Activated CD8-positive, alpha-beta T cell treated with anti-CD3 and anti-CD28 coated beads for 36 hours (primary cell): ENCODE measurements at places on chromosomes 16 and 17. TPM values are rescaled to one million over a fixed set of nuclear protein-coding genes. Genes with fewer than 3 reads are reported as not detected.

Gene CBLN1
- not detected for total RNA-seq

DNA sequence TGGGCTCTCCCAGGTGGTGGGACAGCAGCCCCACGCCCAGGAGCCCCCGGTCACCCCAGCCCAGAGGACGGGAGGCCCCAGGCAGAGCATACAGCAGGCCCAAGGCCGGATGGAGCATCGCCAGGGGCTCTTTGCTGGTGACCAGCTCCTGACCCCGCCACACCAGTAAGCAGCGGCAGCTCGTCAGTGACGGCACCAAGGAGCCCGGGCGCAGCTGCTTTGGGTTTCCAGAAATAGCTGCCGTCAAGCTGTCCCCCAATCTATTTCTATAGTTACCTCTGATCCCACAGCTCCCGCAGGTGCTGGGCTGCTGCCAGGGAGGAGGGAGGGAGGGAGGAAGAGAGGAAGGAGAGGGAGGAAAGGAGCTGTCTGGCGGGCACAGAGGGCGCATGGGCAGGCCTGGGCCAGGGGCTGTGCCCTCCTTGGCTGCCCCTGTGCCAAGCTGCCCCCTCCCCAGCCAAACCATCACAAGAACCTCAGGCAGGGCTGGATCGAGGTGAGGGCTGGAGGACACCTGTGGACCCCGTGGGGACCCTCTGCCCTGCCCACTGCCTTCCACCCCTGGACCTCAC, 10.8 kb upstream of the RASD1 start:
- no peak for DNase-seq

Gene GPR139
- not detected for total RNA-seq

GRCh38 chr16:19898924-19899604, 14.4 kb upstream of the GPRC5B start:
- peak; percentile 66 for DNase-seq

DNA sequence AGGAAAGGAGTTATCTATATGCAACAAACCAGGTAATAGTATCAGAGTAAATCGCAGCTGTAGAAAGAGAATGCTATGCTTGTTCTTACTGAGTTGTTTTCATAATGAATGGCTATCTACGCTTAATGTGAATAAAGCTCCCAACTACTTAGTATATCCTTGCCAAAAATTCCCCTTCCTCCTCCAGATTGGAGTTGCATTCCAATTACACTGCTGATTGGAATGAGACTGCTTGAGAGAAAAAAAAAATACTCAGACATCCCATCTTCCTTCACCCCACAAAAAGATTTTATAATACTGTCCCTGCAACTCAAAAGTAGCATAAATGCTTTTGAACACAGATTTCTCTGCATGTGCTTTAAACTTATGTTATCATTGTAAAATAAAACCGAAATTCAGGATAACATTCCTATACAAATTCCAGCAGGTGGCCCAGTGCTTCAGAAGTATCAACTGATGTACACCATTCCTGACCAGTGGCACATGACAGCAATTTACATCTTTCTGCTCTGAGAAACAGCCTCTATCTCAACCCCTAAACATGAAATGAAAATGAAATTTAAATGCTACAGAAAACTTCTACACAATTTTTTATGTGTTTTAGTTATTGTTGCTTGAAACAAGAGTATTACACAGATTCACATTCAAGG, 47.0 kb downstream of the SMURF2 start:
- no peak for DNase-seq

DNA sequence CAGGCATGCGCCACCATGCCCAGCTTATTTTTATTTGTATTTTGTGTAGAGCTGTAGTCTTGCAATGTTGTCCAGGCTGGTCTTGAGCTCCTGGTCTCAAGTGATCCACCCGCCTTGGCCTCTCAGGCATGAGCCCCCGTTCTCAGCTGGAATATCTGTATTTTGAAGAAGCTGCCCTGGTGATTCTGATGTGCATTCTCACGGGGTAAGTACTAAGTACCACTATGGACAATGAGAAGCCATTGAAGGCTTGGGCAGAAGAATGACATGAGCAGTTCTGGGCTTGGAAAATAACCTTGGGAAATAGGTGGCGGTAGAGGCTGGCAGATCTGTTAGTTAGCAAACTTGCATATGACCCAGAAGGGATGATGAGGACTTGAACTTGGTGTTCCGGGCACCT, 15.6 kb upstream of the NKD1 start:
- DNase-seq: no peak

Gene SLC13A2
- not detected for total RNA-seq

Gene CACNG3
- total RNA-seq: not detected

- DNase-seq: peak; percentile 79
Observed at GRCh38 chr16:17369421-17370222, 101.1 kb downstream of the XYLT1 start.

Gene SCARF1
- 3.2 TPM for total RNA-seq

GRCh38 chr17:75783069-75783783, 1.4 kb upstream of the UNK start:
- DNase-seq: no peak

- DNase-seq: peak; percentile 43
Observed at GRCh38 chr16:50744881-50745280, 3.0 kb downstream of the CYLD start.

Gene SLFN13
- 41.8 TPM for total RNA-seq

GRCh38 chr16:73096510-73096909, 48.6 kb upstream of the ZFHX3 start:
- no peak for DNase-seq

Gene RPH3AL
- total RNA-seq: 1.1 TPM

DNA sequence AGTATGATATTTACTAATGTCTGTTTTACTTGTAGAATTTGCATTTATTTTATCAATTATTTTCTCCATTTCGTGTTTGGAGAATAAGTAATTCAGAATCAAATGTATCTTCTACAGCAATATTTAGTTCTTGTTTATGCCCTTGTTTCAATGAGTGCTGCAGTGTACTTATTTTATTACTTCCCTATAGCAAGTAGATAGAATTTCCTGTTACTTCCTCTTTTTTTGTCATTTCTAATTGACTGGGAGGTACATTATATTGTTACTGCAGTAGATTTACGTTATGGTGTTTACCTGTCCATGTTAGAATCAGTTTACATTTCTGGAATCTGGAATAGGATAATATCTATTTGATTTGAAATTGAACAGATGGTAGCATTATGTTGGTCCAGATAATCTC, 71.2 kb downstream of the OMG start:
- no peak for DNase-seq

Gene ST6GALNAC1
- not detected for total RNA-seq

- no peak for DNase-seq
Observed at GRCh38 chr16:73998707-73999106, 297.9 kb upstream of the PSMD7 start.

DNA sequence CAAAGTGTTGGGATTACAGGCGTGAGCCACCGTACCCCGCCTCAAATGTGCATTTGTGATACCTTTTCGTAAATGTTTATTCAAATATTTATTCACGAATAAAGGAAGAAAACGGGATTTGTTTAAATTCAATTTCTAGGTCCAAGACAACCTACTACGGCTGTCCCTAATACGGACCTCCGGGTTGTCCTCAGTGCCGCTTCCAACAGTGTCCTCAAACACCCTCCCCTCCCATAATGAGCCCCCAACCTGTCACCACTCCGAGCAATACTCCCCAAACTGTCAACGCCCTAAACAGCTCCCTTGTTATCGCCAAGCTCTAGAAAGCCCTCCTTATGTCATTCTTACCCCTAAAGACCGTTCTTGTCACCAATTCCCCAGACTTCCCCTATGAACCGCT, 539 bp upstream of the GABARAPL2 start:
- DNase-seq: no peak

DNA sequence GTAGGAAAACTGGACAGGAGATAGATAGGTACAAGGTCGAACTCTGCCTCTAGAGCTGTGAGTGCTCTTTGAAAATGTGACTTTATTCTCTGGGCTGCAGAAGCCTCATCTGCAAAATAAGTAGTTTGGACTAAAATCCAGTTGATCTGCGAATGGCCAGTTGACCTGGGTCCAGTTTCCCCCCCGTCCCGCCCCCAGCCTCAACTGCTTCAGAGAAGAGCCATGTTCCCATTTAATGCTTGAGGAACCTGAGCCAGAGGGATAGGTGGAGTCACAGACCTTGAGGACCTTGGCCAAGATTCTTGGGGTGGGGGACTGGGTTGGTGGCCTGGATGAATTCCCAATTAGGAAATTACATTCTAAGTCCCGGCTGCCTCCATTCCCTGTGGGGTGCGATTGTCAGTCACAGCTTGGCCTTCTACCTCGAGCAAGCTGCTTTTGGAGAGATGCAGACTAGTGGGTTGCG, 14.1 kb downstream of the TBX2 start:
- DNase-seq: no peak

Gene GALK1
- 50.7 TPM for total RNA-seq

- DNase-seq: no peak
Observed at GRCh38 chr16:57667526-57668262, 412 bp upstream of the ADGRG3 start.

DNA sequence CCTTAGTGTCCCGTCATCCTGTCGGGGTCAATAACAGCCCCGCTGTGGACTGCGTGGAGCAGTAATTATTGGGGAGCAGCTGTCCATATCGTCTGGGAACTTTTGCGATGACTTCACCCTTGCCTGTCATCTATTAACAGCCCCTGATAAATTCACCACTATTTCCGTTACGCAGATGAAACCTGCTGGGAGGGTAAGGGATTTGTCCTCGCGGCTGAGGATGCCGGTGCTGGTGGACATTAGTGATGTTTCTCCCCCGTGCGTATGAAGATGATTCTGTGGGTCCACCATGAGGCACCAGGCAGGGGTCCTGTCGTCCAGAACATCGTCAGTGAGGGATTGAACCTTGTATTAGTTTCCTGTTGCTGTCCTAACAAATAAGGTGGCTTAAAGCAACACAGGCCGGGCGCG, 1.0 kb downstream of the FLYWCH2 start:
- DNase-seq: no peak

DNA sequence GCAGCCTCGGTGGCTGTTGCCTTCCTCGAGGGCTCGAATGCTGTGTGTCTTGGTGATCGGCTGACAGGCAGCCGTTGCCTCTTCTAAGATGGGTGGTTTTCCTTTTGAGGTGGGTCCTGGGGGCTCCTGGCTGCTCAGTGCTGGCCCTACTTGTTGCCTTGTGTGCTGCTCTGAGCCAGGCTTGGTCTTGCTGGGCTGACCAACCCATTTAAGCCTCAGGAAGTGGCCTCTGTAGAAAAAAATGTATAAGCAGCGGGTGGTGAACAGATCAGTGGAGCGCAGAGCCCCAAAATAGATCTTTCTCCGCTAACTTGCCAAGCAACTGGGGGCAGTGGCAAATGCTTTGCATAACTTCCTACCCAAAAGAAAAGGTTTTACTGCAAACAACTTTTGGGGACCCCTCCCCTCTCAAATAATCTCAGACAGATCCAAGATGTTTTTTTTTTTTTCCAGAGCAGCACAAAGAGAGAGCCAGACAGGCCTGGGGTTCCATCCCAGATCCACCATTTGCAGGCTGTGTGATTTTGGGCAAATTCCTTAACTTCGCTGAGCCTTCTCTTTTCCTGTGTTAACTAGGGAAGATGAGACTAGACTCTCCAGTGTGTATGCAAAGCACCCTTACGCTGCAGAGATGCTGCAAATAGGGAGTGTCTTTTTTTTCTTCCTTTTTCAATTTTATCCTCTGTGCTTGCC, 42.5 kb downstream of the PLCG2 start:
- no peak for DNase-seq

- peak; percentile 15 for DNase-seq
Observed at GRCh38 chr16:56226187-56226586, 34.9 kb downstream of the GNAO1 start.

DNA sequence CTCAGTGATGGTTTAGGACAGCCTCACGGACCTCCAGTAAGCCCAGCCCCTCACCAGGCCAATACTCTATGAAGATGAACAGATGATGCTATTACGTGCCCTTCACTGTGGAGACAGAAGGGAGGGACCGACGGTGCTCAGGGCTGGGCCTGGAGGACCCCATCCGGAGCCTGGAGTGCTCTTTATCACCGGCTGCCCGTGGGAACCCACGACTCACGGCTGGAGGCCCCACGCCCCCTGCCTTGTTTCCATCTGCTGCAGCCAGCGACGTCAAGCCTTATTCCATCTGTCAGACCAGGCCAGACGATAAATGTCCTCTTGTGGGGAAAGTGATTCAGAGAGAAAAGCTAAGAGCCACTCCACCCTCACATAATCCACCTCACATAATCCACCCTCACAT, 4.0 kb upstream of the TIMM22 start:
- DNase-seq: no peak

Gene NPIPA3
- 3.5 TPM for total RNA-seq

GRCh38 chr17:61942085-61942484, 14.3 kb upstream of the INTS2 start:
- no peak for DNase-seq

Gene ZNF778
- total RNA-seq: 6.2 TPM

- DNase-seq: no peak
Observed at GRCh38 chr16:4574919-4575705, 19.0 kb downstream of the C16orf96 start.

DNA sequence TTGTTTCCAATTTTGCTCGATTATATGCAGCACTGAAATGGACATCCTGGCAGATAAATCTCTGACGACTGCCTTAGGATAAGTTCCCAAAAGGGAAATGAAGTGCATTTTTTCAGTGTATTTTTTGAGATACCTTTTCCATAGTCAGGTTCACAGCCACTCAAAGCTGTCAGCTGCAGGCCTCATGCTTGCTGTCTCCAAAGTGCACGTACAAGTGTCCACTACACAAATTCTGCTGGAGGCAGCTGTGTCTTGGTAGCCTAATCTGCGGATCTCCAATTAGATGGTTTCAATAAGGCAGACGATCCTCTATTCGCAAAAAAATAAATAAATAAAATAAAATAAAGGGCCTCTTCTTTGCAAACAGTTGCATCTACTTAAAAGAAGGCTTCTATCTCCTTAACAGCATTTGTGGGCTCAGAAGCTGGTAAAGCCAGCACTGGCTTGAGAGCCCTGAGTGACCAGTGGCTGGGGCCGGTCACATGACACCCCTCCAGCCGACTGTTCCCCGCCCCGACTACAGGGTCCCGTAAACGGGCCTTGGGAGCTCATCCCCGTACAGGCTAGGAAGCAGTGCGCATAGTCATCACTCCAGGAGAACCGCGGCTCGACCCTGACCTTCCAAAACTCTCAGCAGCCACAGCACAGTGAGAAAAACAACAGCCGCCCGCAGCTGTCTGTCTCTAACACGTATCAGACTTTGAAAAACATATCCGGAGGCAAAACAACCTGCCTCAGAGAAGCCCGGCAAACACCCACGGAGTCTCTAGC, 18.8 kb downstream of the RPH3AL start:
- peak; percentile 26 for DNase-seq

DNA sequence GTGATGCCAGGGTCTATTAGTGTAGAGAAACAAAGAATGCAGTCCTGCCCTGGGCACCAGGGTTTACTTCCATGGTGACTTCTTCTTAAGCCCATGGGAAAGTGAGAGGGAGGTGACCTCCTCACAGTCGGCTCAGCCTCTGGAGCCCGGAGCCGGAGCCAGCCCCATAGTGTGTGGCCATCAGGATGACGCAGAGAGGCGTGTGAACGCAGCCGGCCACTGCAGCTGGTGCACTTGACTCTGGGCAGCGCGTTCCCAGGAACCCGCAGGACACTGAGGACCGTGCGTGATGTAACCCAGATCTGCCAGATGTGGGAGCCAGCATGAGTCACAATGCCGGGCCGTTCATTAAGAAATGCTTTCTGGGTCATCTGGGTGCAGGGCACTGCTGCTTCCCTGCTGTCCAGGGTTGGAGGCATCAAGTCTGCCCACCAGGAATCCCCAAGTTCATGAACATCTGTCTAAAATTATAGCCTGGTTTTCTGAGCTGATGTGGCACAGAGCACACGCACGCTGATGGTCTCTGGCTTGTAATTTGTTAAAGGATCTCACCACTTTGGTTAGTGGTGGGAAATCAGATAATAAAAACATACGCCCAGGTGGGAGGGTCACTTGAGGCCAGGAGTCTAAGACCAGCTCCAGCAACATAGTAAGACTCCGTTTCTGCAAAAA, 114.1 kb downstream of the PITPNC1 start:
- no peak for DNase-seq

GRCh38 chr17:3040882-3041281, 22.5 kb downstream of the OR1D5 start:
- DNase-seq: no peak
